Stimulated activated CD4-positive, alpha-beta T cell treated with anti-CD3 and anti-CD28 coated beads, Interleukin-4, amount 100 ng/mL, for 1 hour (primary cell): ENCODE measurements at places on chromosomes 12 and 14.

- DNase-seq = no peak
These were observed 42.5 kb upstream of the DIO3 start for GRCh38 chr14:101518611-101519473.

DNA sequence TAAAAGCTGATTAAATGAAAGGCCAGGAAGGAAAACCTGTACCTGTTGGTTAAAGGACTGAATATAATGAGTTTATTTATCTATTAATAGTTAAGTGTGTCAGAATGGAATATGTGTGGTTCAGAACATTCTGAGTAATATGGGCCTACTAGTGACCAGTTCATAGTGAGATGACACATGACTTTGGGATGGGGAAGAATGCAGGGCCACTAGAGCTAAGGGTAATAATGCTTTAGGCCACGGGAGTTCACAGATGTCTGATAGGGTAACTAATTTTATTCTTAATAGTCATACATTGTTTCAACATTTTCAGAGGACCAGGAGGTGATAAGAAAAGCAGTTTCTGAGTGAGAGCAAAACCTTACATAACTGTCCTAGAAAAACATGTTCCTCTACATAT lies 247.8 kb upstream of the OR4E1 start:
- no peak for DNase-seq

DNA sequence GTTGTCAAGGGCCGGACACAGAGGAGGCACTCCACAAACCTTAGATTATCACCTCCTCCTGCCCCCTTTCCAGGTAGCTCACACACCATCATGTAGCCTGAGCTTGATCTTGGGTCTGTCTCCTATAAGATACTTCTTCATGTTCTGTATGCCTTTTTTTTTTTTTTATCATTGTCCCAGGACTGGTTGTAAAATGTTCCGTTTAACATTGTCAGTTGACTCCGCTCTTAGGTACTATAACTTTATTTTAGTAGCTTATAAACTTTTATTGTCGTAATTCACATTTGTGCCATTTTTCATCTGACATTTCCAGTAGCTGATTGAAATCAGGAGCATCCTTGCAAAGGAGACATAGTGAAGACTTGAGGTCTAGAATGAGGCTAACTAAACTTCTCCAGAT lies 79.9 kb downstream of the SLC15A5 start:
- DNase-seq = no peak

GRCh38 chr12:68378872-68379606 lies 46.9 kb upstream of the MDM1 start:
- no peak for DNase-seq

DNA sequence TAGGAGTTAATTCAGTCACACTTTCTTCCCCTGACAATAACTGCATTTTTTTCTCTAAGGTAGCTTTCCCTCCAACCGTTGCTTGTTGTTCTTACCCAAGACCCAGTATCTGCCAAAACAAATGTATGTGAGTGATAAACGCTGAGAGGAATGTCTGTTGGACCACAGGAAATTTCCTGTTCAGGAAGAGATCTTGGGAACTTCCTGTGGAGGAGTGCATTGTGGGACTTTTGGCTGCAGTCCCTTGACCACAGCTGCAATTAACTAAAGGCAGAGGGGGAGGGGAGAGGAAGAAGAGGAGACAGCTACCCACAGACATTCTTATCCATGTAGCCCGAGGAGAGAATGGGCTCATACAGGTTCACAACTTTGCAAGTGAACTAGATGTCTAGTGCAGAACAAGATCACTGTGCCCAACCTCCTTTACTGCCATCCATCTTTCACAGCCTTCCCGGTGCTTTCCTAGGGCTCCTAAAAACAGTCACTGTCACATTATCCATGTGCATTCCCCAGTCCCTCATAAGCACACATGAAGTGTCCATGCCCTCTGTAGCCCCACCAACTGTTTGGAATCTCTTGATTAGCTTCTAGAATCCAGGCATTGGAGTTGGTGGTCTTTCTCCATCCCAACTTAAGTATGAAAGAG lies 149.5 kb downstream of the ETV6 start:
- no peak for DNase-seq

- DNase-seq = no peak
These were observed 515.7 kb downstream of the MED13L start for GRCh38 chr12:115761784-115762183.

- no peak for DNase-seq
These were observed 20.9 kb upstream of the GPRC5A start for GRCh38 chr12:12870465-12870864.

DNA sequence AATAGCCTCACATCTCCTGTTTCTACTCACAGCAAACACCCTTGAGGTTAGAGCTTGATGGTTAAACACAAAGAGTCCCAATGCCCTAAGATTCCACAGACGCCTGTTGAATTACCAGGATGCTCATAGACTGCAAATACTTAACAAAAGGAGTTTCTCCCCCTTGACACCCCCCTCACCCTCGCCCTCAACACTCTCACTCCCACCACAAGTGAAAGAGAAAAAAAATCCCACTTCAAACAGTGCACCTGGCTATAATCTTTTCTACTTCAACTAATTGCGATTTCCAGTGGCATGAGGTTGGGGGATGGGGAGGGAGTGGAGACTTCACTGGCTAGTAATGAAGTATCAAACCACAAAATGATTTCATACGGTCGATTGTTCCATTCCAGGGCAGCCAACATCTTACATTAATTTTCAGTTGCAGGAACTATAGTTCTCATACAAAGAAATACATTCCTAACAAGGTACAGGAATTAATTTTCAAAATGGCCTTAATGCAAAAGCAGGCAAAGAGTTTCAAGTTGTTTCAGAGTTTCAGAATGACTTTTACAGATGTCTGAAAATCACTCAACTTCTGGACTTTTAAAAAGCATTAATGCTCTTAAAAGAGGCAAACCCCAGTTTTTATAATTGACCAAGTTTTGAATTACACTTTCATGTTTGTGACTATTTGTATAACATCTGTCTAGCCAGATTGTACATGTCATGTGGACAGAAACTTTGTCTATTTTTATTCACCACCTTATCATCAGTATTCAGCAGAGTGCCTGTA lies 390.7 kb downstream of the C12orf75 start:
- DNase-seq = no peak

GRCh38 chr12:70330158-70330557 lies 35.9 kb upstream of the KCNMB4 start:
- DNase-seq = no peak

- no peak for DNase-seq
These were observed 111.6 kb downstream of the BBS10 start for GRCh38 chr12:76236640-76237039.

- no peak for DNase-seq
These were observed 366.0 kb downstream of the ZFP36L1 start for GRCh38 chr14:68426661-68427549.

GRCh38 chr14:97458661-97459579 lies 661.7 kb downstream of the VRK1 start:
- DNase-seq = peak; percentile 76

- DNase-seq = no peak
These were observed 77.7 kb upstream of the COCH start for GRCh38 chr14:30796707-30797106.

GRCh38 chr12:31471823-31472222 lies 119.1 kb downstream of the DENND5B start:
- DNase-seq = no peak

- no peak for DNase-seq
These were observed 17.5 kb upstream of the FAR2 start for GRCh38 chr12:29131539-29131938.

- DNase-seq = no peak
These were observed 2.0 kb upstream of the SPTLC2 start for GRCh38 chr14:77618381-77618970.

DNA sequence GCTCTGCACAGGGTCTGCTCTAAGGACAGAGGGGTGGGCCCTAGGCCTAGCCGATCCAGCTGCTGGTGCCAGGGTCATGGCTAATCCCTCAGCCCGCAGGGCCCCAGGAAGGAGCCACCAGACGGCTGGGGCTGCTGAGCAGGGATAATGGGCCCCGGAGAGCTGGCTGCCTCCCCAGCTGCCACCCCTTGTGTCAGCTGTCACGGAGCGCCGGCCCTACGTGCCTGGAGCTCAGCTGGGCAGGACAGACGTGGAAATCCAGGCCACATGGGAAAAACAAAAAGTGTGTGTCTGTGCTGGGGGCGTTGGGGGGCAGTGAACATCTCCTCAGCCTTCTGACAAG lies 36.2 kb downstream of the CHGA start:
- no peak for DNase-seq

- no peak for DNase-seq
These were observed 95.4 kb downstream of the CCER1 start for GRCh38 chr12:90859591-90859990.

DNA sequence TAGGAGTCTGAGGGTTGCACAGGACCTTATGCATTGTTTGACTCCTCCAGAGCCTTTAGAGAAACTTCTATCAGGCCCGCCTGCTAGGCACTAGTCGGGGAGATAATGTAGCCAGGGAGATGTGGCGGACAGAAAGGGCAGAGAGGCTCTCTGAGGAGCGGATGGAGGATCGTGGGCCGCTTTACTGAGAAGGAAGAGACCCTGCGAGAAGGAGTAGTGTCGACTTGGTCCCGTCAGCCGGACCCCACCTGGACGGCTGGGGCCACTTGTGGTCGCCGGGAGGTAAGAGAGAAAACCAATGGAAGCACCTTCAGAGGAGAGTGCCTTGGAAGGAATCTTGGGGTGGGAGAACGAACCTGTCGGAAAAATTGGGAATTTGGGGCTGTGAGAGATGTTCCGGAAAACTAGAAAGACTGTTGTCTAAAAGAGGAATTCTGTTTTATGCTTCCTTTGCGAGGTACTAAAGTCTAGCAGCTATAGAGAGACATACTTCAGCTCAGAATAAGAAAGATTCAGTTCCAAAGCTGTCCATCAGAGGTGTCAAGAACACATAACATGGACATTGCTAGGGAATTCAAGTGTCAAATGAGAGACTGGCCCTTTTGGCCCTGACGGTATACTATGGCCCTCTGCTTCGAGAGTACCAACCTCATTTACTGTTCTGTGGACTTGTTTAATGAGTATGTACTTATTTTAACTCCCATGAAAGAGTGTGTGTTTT lies 660 bp upstream of the MCRS1 start:
- no peak for DNase-seq

- DNase-seq = no peak
These were observed 43.3 kb downstream of the GALNT8 start for GRCh38 chr12:4763549-4763948.

DNA sequence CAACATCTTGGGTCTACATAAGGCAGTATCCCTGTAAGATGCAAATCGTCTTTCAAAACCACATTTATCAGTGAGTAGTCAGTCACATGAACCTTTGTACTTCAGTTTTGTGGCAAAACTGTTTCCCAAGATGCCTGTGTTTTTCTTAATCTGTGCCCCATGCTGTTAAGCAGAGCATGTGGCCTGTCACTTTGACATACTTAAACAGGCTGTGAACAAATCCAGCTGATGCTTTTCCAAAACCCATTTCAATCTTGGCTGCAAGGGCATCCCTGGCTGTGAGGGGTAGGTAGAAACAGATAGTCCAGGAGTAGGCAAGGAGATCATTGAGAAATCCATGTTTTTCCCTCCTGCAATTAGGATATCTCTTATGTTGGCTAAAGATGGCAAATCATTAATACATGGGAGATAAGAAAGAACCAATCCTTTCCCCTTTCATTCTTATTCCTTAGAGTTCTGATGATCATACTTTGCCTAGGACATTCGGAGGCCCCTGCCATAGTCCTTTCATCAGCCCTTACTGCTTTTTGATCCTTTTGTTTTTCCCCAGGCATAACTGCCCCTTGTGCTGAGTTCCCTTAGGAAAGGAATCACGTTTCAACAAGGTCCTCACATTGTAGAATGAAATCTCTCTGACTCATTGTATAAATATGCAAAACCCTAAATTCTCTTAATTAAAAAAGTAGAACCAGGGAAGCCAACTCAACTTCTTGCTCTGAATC lies 121.1 kb upstream of the EEA1 start:
- no peak for DNase-seq

DNA sequence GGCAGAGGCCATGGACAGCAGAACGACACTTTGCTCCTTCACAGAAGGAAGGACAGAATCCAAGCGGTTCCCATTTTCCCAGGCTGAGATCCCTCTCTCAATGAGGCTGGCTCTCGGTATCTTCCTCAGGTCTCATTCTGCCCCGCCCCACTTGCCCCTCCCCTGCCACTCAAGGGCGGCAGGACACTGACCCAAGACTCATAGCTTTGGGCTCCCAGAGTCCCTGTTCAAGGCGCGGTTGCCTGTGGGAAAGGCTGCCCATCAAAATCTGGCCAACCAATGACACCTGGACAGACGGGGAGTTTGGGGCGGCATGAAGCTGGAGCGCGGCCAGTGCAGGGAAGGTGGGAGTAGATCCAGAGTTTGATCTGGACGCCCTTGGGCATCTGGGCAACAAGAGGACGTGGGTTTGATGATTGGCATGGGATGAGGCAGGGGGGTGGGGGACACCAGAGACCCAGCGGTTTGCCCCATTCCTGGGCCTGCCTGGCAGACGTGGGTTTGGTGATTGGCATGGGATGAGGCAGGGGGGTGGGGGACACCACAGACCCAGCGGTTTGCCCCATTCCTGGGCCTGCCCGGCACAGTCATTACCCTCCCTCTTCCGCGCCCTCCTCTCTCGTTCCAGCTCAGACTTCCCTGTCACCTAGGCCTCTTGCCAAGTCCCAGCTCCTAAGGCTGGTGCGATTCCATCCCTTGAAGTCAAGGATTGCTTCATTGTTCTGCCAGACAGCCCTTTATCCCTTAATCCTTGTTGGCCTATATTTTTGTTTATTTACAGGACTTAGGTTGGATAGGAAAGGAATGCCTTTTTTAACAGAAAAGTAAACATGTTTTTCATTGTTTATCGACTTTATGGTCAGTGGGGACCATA lies 92.1 kb downstream of the NINJ2 start:
- DNase-seq = no peak

GRCh38 chr12:115468087-115468510 lies 784.1 kb upstream of the TBX3 start:
- no peak for DNase-seq

- no peak for DNase-seq
These were observed 45.5 kb upstream of the SEL1L start for GRCh38 chr14:81579115-81579514.

- no peak for DNase-seq
These were observed 238.9 kb upstream of the LMO3 start for GRCh38 chr12:16844875-16845274.

GRCh38 chr12:6615802-6616201 lies 8.6 kb upstream of the CHD4 start:
- no peak for DNase-seq
